ENCODE measurements at places on chromosomes 11 and 22.

DNA sequence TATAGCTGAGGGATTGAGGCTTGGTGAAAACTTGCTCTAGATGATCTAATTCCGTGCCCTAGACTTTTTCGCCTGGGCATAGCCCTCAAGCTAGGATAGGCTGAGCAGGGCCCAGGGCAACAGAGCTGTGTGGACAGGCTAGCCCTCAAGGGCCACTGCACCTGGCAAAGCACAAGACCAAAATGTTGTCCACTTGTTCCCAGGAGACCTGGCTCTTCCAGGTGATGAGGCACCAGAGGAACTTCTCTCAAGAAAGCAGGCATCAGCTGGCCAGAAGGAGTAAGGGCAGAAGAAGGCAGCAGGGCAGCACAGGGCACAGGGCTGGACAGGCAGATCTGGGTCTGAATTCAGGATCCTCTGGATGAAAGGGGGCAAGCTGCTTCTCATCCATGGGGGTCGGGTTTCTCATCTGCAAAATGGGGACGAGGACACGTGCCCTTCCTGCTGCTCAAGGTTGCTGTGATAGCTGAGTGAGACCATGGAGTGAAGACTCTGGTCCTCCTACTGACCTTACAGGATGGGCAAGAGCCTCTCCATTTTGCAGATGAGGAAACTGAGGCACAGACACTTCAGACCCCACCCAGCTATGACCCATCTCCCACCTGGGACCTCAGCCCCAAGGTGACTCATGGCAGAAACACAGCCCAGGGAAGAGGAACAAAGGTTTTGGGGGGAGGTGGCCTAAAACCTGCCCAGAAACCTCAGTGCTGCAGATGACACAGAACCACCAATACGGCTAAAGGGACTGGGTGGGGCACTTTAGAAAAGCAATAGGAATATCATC is 42.2 kb upstream of the PRDM11 start:
- no peak for DNase-seq

GRCh38 chr11:39678996-39679395 is 1780.5 kb downstream of the LRRC4C start:
- no peak for DNase-seq

GRCh38 chr11:67312187-67313021 is 9.1 kb downstream of the SSH3 start:
- no peak for DNase-seq

GRCh38 chr11:64498136-64498535 is 92.9 kb upstream of the SLC22A12 start:
- no peak for DNase-seq

- DNase-seq: peak; percentile 93
Observed at GRCh38 chr11:129315781-129316579, 59.7 kb upstream of the BARX2 start.

DNA sequence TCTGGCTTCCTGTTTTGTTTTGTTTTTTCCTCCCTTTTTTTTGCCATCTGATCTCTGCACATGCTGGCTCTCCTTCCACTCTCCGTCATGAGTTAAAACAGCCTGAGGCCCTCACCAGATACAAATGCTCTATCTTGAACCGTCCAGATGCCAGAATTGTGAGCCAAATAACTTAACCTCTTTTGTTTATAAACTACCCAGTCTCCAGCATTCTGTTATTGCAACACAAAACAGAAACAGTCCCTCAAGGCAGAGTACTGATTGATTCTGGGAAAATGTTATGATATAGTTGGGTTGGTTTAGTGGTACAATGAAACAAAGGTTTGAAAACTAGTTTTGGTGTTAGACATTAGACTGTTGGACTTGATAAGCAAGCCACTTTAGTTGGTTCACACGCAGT is 1390.0 kb upstream of the RAG2 start:
- DNase-seq: no peak

- DNase-seq: no peak
Observed at GRCh38 chr11:64608046-64608445, 17.0 kb downstream of the SLC22A12 start.

GRCh38 chr11:126515501-126515900 is 160.0 kb downstream of the ST3GAL4 start:
- no peak for DNase-seq

Measured in NCI-H1417 (cell line).